ENCODE measurements at places on chromosomes 6 and 20.

DNA sequence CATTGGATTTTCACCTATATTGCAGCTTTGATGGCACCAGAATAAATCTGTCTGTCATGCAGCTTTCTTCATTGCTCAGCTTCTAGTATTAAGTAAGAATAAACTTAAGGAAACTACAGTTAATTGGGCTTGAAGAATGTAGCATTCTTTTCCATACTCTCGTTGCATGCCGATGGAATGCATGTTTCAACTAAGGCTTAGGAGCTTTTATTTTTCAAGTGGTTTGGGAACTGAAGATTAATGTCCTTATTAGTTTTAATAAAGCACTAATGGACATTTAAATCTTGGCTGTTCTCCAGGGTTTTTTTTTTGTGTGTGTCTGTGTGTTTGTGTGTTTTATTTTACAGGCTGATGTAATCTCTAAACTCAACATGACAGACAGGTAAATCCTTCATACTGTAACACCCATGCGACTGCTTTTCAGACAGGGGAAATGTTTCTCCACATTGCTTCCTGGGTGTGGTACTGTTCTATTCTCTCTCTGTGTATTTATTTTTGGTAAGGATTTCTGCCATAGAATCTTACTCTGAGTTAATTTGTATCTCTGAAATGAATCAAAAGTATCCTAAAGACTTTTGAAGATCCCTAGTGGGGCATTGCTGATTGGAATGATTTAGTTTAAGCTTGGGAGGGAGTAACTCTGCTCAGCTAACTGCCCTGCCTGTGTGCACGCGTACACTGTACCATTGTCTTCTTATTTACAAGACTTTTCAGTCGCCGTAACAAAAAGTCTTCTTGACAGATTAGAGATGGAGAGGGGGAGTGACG, 38.0 kb downstream of the SLC9A8 start:
- DNase-seq: no peak

- no peak for DNase-seq
These were observed 45.2 kb downstream of the PLAGL2 start for GRCh38 chr20:32162351-32162750.

DNA sequence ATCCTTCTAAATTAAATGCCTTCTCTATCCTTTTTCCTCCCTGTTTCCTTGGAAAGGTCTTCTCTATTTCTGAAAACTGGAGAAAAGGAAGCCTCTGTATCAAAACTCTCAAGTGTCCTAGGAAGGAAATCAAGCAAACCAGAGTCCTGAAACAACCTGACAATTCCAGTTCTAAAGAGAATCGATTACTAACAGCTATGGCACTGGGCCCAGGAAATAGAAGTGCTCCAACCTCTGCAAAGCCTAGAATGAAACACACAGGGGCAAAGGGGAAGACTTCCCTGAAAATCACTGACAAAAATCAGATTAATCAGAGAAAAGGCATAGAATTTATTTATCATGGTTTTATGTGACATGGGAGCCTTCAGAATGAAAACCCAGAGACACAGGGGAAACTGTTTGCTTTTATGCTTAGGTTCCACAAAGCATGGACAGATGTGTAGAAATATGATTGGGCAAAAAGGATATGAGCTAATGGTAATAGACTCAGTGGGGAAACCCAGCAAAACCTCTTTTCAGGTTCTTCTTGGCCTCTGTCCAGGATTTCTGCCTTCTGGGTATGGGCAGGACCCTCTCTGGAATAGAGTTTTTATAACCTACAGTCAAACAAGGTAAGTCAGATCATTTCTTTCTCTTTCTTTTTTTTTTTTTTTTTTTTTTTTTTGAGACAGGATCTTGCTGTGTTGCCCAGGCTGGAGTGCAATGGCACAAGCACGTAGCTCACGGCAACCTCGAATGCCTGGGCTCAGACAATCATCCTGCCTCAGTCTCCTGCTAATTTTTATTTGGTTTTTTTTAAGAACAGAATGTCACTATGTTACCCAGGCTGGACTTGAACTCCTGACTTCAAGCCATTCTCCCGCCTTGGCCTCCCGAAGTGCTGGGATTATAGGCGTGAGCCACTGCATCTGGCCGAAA, 91.7 kb downstream of the CD24 start:
- DNase-seq: no peak

DNA sequence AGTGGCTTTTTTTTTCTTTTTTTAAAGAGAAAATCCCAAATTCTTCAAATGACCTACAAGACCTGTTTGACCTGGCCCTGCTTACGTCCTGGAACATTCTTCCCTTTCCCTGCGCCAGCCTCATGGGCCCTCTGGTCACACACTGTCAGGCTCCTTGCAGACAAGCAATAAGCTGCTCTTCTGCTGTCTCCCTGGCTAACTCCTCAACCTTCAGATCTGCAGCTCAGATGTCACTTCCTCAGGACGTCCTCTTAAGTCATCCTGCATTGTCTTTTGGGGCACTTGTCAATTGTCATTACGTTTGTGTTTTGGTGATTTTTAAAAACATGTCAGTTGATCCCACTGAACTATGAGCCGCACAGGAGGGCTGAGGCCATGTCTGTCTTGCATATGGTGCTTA, 28.9 kb upstream of the SLC35D3 start:
- no peak for DNase-seq

DNA sequence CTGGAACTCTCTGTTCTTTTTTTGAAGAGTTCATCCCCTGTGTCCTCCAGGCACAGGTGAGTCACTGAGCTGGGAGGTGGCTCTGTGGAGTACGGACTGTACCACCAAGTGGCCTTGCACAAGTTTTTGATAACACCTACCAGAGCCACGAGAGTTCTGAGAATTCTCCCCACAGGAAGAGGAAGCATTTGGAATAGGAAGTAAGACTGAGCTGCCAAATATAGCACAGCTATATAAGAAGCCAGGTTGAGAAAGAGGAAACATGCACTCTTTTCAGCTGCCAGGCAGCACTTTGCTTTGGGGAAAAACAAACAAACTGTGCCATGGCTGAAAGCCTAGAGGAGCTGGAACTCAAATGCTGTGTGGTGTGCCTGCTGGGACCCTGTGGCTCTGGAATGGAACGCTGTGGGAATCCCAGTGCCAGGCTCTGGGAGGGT, 70.8 kb upstream of the RIPOR2 start:
- DNase-seq: no peak

DNA sequence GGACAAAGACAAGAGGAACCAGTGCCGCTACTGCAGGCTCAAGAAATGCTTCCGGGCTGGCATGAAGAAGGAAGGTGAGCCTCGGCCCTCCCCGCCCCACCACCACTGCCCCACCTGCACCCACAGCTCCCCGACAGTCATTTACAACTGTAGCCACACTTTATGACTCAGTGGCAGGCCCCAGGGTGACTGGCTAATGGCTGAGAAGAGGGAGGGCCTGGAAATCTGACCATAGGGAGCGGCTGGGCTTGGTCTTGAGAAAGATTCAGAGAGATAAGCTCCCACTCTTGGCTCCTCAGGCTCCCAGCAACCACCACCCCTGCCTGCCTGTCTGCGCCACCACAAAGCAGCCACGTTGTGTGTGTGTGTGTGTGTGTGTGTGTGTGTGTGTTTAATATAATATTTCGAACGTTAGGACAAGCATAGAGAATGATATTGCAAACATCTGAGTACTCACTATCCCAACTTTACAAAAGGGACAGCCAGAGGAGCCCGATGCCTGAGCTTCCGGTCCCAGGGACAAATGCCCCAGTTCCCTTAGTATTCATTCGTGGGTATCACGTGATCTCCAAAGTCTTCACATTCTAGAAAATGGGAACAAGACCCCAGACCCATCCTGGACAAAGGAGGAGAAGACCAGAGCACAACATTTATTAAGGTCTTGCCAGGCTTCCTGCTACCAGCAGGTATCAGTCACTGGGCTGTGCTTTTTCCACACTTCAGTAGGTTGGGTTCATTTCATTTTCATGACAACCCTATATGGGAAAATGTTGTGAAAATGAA, 52.1 kb downstream of the HNF4A start:
- DNase-seq: no peak
